ENCODE measurements at places on chromosomes 1 and 21. TPM values are rescaled to one million over a fixed set of nuclear protein-coding genes. Genes with fewer than 3 reads are reported as not detected.

GRCh38 chr1:145889722-145890121, 4.1 kb upstream of the ANKRD35 start:
- no peak for DNase-seq

DNA sequence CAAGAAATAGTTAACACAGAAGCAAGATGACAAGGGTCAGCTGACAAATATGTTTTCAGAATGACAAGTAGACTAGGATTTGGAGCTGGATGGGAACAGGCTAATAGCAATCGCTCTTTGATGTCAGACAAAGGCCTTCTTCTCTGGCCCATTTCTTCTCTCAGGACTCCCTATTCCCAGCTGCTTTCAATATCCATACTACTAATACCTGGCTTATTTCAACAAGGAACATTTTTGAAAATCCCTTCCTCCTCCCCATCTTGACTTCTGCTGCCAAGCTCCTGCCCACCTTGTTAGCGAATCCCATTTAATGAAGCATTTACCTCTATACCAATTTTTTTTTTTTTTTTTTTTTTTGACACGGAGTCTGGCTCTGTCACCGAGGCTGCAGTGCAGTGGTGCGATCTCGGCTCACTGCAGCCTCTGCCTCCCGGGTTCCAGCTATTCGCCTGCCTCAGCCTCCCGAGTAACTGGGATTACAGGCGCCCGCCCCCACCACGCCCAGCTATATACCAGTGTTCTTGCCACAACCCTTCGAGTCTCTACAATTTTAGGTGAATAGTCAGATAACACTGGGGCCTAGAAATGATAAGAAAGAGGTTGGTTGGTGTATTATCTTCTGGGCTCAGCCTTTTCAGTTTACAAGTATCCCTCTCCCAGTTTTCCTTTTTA, 68.4 kb downstream of the MACF1 start:
- DNase-seq: no peak

DNA sequence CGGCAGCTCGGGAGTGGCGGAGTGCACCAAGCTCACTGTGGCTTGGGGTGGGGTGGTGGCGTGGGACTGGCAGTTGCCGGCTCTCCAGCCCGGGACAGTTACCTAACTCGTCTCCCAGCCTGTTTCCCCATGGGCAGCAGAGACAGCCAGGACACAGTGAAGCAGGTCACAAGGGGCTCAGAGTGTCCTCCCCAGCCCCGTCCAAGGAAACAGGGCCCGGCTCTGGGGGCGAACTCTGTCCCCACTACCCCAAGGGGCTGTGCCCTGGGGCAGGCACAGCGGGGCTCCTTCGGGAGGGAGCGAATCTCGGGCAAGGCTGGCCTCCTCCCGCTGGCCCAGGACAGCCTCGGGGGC, 759 bp downstream of the GPR157 start:
- no peak for DNase-seq

- no peak for DNase-seq
Observed at GRCh38 chr1:56202796-56203492, 376.4 kb downstream of the PLPP3 start.

- no peak for DNase-seq
Observed at GRCh38 chr1:211625040-211625439, 46.1 kb upstream of the SLC30A1 start.

GRCh38 chr1:104266612-104267011, 516.9 kb downstream of the AMY1C start:
- no peak for DNase-seq

DNA sequence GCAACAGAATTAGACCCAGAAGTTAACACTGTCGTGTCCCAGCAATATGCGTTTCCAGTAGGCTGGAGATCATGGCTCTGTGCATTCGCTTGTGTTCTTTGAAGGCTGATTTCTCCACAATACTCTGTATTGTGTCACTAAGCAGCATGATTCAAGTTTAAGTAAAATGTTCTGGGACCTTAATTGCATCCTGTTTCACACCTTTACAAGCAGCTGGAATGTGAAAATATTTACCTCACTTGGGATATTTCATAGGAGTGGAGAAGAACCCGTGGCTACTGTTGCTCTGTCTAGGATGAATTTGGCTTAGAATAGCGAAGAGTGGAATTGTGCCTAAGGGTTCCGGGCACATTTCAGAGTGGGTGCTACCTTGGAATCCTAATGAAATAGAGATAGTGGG, 6.3 kb downstream of the PTGFRN start:
- no peak for DNase-seq

SNX27 gene
- polyA plus RNA-seq: 29.6 TPM

VSIG8 gene
- 1.2 TPM for polyA plus RNA-seq

CITED4 gene
- polyA plus RNA-seq: 7.7 TPM

ASTN1 gene
- 1.9 TPM for polyA plus RNA-seq
